ENCODE measurements at places on chromosomes 5 and 9.

DNA sequence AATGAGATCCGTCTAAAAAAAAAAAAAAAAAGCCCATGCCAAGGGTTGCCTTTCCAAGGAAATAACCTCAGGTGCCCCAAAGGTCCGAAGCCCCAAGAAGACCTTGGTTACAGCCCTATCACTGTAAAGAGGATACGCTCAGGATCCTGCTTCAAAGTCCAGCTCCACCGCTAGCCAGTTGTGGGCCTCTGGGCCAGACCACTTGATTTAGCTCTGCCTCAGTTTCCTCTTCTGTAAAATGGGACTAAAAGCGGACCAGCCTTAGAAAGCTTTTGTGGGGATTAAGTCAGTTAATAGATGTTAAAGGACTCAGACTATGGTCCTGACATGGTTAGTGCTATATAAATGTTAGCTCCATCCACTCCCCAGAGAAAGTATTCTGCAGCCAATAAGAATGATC is 48.7 kb upstream of the ORM1 start:
- no peak for DNase-seq

DNA sequence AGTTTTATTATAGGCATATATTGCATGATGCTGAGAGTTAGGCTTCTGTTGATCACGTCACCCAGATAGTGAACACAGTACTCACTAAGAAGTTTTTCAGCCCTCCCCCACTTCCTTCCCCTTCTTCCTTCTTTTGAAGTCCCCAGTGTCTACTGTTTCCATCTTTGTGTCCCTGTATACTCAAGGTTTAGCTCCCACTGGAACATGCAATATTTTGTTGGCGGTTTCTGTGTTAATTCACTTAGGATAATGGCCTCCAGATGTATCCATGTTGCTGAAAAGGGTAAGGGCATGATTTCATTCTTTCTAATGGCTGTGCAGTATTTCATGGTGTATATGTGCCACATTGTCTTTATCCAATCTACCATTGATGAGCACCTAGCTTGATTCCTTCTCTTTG is 764.3 kb downstream of the MTRR start:
- DNase-seq: no peak

DNA sequence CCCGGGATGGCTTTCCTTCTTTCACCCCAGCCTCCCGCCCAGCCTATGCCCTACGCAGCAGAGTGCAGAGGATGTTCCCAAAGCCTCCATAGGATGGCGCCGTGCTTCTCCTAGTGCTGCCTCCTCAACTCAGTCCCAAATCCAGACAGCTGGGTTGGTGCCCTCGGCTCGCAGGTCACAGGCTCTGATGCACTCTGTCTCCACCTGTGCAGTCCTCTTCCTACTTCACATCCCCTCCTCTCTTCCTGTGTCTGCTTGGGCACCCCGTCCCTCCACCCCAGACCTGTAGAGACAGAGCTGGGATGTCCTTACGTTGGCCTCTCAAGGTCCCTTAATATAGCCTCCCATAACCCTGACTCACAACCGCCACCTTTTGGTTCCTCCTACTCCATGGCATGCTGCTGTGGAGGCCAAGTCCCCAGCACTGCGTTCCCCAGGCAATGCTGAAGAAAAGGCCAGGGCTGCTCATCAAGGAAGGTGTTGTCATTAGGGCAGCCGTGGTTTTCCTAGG is 314.4 kb downstream of the GADD45G start:
- DNase-seq: no peak

DNA sequence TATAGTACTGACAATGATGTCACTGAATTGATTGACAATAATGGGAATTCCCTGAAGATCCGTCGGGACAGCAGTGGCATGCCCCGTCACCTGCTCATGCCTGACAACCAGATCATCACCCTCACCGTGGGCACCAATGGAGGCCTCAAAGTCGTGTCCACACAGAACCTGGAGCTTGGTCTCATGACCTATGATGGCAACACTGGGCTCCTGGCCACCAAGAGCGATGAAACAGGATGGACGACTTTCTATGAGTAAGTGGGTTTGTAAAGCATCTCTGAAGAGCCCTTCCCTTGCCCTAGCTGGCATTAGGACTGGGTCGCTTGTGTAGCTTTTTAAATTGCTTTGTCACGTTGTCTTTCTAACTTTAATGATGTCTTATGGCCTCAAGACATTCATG is 72.7 kb upstream of the WWC1 start:
- no peak for DNase-seq

GRCh38 chr5:11681796-11682195 is 222.4 kb downstream of the CTNND2 start:
- no peak for DNase-seq

DNA sequence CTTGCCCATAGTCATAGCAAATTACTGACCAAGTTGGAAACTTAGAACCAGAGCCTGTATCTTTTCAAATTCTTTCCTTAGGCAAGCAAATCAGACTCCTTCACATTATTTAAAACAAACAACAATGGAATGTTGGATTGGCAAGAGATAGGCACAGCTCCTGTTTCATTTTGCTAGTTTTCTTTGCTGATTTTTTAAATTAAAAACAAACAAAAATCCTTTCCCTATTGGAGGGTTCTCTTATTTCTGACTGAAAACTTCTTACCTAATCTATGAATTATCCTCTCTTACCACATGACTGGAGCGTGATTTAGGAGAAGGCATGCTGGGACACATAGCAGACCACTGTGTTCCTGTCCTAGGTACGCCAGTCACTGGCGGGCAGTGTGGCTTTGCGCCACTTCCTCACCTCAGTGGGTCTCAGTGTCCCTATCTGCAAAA is 63.0 kb downstream of the TTC39B start:
- DNase-seq: no peak

- DNase-seq: peak; percentile 38
Observed at GRCh38 chr9:5326893-5327548, 12.7 kb downstream of the RLN1 start.

DNA sequence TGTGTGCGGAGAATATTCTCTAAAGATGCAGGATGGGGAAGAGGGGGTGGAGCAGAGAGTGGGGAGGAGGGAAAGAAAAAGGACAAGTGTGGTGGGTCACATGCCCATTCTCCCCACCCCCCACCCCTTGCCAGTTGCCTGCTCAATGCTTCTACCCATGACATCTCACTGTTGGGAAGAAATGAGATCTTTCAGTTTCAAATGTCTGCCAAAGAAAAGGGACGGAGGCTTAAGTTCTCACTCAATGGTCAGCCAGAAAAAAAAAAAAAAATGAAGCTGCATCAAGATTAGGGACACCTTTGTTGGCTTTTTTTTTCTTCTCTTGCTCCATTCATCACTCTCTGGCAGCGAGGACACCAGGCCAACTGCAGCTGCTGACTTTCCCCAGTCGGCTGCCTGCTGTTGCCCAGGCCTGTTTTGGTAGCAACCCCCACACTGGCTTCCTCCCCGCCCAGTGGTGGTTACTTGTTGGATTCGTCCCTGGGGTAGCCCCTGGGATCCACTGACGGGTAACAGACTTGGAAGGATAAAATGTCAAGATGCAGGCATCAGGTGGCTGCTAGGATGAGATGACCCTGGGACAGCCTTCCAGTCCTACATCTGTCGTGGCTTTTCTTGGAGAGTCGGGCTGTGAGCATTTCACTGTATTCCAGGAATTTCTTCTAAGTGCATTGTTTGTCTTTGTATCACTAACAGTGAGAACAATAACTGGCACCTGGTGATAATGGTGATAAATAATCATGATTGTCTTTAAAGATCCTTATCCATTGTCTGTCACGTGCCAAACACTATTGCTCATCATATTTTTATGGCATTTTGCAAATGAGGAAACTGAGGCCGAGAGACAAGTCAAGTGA is 9.1 kb downstream of the WWC1 start:
- peak; percentile 21 for DNase-seq

DNA sequence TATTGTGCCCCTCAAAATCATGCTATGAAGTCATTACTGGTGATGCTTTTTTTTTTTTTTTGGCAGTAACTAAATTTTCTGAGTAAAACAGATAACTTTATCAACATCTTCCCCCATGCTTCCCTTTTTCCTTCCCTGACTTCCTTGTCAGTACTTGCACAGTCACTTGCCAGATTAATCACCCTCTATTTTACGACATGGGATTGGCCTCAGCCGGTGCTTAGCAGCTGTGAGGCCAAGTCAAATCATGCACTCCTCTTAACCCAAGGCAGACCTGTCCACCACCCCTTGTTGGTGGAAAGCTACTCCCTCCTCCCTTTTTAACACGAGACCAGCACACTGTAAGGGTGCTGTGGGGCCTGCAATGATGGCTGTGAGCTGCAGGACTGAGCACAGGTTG is 118.0 kb upstream of the OTULINL start:
- no peak for DNase-seq

DNA sequence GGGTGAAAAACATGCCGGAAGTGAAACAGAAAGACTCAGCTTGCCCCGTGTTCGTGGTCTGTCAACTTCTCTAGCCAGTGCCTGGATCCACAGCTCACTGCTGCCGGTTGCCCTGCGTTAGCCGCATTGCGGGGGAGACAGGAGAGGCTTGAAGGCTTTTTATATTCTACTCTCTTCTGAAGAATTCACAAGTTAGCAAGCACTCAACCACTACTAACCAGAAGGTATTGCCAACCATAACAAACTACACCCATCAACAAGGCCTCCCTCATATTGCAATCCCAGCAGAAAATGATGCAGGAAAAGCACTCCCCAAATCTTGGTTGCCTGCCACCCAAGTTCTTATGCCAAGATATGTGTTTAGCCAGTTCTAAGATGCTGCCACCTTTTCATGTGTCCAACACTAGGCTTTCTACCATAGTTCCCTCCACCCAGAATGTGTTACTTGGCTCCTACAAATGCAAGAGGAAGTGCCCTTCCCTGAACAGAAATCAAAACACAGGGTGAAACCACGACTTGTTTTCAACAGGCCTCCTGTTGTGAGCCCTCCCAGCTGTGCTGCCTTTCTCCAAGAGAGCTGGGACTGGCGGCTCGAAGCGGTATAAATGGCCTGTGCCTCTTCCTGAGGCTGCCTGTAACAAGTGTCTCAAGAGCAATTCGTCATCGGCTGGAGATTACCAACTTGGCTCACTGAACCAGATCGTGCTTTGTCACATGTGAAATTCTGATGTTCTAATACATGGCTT is 129.0 kb downstream of the SNX18 start:
- DNase-seq: peak; percentile 32

GRCh38 chr5:10685115-10685521 is 75.9 kb downstream of the DAP start:
- DNase-seq: no peak

DNA sequence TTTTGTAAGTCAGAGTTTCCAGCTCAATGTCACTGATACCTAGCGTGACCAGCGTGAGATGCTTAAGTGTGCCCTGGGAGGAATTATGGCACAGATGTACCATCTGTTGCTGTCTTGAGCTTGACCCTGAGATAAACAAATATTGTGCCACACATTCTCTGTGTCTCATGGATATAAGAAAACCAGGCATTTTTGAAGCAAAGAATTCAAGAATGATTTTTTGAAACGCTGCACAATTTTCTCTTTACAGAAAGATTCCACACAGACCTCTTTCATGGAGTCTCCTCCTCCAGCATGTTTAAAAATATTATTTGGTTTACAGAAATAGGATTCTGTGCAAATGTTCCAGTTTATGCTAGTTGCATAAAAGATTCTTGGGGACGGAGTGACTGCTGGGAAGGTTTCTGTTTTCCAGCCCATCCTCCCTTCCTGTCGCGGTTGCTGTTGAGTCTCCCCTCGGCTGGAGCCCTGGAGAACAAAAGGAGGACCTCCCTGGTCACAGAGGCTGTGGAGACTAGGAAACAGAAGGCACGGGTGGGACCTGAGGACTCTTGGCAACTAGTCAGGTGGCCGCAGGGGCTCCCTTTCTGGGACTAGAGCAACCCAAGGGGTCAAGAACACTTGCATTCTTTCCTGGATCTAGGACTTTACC is 120.8 kb downstream of the RASGRF2 start:
- no peak for DNase-seq

DNA sequence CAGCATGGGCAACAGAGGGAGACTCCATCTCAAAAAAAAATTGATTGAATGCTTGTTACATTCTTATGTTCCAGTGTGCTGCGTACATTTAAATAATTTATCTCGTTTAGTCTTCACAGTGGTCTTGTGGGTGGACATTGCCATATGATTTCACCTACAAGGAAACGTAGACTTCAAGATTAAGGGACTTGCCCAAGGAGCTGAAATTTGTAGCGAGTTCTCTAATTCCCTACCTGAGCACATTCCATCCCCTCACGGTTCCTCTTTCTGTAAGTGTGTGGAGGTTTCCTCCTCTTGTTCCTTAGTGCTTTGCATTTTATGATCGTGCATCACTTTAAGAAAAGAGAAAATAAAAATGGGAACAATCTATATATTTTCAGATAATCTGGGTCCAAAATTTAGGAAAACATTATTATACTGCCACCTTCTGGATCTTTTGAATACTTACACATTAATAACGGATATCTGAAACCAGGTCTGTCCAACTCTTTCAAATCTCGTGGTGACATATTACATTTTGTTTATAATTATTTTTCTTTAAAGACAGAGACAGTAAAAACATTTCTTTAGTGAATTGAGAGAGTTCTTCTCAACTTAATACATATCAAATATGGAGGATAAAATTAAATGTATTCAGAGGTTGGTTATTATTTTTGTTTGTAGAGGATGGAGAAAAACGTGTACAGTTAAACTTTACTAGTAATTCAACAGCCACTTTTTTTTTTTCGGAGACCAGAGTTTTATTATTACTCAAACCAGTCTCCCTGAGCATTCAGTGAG is 29.9 kb upstream of the C7 start:
- no peak for DNase-seq

GRCh38 chr9:8845376-8845775 is 1045.8 kb upstream of the DMAC1 start:
- no peak for DNase-seq

DNA sequence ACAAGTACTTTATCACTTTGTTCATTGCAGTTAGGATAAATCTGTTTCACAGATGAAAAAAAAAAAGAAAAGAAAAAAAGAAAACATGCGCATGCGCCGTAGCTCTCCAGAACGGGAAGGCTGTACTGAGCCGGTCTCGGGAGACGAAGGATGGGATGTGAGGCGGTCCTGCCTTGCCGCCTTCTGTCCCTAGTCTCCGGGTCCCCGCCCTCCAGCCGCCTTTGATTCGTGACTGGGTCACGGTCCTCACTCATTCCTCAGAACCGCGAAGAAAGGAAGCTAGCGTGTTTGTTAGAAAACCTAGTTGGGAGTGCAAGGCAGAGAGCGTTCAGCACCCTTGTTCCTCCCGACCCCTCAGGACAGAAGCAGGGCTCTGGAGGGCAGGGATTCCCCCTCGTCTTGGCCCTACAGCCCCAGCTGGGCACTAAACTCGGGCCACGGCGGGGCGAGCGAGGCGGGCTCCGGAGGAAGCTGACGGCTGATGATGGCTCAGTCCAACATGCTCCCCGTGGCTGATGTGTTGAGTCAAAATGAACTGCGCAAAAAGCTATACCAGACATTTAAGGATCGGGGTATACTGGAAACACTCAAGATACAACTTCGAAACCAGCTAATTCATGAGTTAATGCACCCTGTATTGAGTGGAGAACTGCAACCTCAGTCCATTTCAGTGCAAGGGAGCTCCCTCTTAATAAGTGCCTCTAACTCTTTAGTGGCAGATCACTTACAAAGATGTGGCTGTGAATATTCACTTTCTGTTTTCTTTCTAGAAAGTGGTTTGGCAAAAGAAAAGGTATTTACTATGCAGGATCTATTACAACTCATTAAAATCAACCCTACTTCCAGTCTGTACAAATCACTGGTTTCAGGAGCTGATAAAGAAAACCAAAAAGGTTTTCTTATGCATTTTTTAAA is 40.0 kb downstream of the CPLANE1 start:
- no peak for DNase-seq

Data from nephron progenitor cell (in vitro differentiated cells).